HT1080 (cell line): ENCODE measurements at places on chromosomes 4 and X. TPM values are rescaled to one million over a fixed set of nuclear protein-coding genes. Genes with fewer than 3 reads are reported as not detected.

Gene NHS
- total RNA-seq = 4.6 and 5.4 TPM in 2 replicates

Gene ZNF595
- total RNA-seq = 80.6 and 94.6 TPM in 2 replicates

Gene ZNF141
- 0.57 and 0.72 TPM in 2 replicates for total RNA-seq

Gene ADGRA3
- total RNA-seq = 26.2 and 28.7 TPM in 2 replicates

Gene DIAPH2
- total RNA-seq = 5.4 and 7.6 TPM in 2 replicates

Gene GSX2
- total RNA-seq = not detected in 2 replicates

Gene ZNF674
- 1.8 and 4.3 TPM in 2 replicates for total RNA-seq

Gene TMPRSS11B
- not detected in 2 replicates for total RNA-seq

Gene NPFFR2
- total RNA-seq = 8.3 and 13.6 TPM in 2 replicates

Gene CYSLTR1
- not detected in 2 replicates for total RNA-seq

Gene MAGEE2
- total RNA-seq = not detected in 2 replicates

Gene MBNL3
- total RNA-seq = 2.3 and 3.7 TPM in 2 replicates

Gene TMEM31
- not detected in 2 replicates for total RNA-seq

Gene SPANXN3
- 1.1 and 2.4 TPM in 2 replicates for total RNA-seq

Gene DMRTC1B
- not detected in 2 replicates for total RNA-seq
